ENCODE measurements at places on chromosomes 12 and 14.

DNA sequence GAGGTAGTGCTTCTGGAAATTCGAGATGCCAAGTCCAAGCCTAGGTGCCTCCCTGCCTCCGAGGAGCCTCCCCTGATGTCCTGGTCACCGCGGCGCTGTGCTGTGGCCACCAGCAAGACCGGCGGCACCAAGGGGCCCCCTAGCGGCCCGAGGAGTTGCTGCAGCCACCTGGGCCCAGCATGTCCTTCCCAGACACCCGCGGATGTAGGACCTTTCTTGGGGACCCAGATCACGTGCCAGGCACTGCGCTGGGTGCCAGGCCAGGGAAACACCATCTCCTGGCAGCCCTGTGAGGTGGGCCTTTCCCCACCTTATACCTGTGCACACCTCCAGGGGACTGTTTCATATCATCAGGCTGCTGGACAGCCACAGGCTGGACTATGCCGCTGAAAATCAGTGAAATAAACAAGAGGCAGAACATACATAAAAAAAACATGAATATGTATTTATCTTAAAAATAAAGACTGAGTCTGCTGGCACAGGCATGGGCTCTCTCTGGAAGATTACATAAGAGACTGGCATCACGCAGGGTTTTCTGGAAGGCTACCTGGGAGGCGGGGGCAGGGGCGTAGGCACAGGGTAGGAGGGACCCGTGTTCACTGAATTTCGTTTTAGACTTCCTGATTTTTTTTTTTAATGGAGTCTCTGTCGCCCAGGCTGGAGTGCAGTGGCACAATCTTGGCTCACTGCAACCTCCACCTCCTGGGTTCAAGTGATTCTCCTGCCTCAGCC, 15.9 kb upstream of the HHIPL1 start:
- DNase-seq = peak; percentile 78
- no peak overlapping the region for H3K27ac ChIP-seq
- no peaks in the 10 kb centered on the region for H3K36me3 ChIP-seq
- no peak overlapping the region for H3K4me3 ChIP-seq
- H3K27me3 ChIP-seq = no peaks in the 10 kb centered on the region

DNA sequence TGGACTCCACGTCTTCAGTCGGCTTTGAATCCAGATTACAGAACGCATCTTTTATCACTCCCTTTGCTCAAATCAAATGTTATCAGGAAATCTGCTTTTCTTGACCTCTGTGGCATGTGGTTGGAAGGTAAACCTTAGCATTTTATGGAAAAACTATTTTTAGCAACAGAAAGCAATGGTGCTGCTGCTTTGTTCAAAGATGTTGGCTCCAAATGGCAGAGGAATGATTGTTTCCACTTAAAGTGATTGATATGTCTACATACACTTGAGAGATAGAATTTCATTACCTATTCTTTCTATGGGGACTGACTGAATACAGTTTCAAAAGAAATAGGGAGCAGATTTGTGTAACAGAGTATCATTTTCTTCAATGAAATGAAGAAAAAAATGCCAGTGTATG, 761.2 kb downstream of the NOVA1 start:
- H3K27ac ChIP-seq = no peak overlapping the region
- no peaks in the 10 kb centered on the region for H3K36me3 ChIP-seq
- no peak for DNase-seq
- H3K4me3 ChIP-seq = no peak overlapping the region

DNA sequence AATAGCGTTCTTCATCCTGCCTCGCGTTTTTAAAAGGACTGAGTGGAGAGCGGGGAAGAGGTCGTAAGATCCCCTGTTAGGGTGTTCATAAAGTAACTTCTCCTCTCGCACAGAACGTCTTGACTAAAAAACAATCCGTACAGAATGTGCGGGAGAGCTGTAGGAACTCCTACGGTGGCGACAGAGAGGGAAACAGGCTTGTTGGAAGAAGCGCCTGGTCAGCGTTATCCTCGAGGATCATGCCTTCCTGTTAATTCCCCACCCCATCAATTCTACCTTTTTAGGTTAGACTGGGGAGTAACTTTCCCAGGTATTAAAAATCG, 399 bp upstream of the WASHC4 start:
- no peak for DNase-seq
- peak overlapping the region; percentile 94 for H3K4me3 ChIP-seq
- H3K36me3 ChIP-seq = peaks cover 3% of the 10 kb centered on the region
- peaks cover 36% of the 10 kb centered on the region for H3K4me1 ChIP-seq
- no peaks in the 10 kb centered on the region for H3K27me3 ChIP-seq
- peak overlapping the region; percentile 99 for H3K27ac ChIP-seq

- no peak for DNase-seq
- H3K27me3 ChIP-seq = no peaks in the 10 kb centered on the region
Measured at GRCh38 chr14:55274751-55275150, 3.5 kb downstream of the FBXO34 start.

DNA sequence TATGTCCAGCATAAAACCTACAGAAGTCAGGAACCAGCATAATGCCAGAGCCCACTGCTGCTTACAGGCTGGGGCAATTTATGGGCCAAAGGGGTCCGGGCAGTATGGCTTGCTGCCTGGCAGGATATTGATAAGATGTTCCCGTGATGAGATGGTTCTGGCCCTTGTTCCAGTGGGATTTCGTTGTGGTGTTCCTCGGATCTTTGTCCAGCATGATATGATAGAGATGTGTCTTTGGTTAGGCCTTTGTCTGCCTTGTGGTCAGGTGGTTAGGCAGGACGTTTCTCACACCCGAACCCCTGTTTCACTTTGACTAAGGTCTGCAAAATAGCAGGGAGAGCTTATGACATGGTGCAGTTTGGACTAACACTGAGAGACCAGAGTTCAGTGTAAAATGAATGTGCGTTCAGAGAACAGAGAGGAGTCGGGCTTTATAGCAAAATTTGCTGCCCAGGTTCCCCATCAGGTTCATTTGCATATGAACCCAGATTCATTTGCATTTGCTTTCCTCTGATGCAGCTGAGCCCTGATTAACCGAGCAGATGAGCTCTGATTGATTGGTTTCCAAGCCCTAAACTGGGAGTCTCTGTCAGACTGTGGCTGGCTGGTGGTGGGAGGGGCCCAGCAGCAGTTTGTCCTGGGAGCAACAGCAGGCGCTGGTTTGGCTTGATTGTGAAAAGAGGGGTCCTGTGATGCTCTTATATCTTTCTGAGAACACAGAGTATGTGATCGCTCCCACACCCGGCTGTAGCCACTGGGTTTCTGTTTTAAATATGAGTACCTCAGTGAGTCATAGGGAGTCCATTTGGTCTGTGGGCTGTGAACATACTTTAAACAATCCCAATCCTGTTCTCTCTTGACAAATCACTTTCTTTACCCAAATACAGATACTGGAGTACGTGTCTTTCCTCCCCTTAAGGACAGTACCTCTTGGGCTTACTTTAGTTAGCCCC, 156.3 kb upstream of the PZP start:
- peaks cover 12% of the 10 kb centered on the region for H3K4me1 ChIP-seq
- no peak overlapping the region for H3K4me3 ChIP-seq
- peaks cover 2% of the 10 kb centered on the region for H3K36me3 ChIP-seq
- H3K27me3 ChIP-seq = no peaks in the 10 kb centered on the region
